ENCODE measurements at places on chromosomes 12 and 14.
A peak's percentile ranks its signal among the peaks of the same experiment; 100 is the strongest.

DNA sequence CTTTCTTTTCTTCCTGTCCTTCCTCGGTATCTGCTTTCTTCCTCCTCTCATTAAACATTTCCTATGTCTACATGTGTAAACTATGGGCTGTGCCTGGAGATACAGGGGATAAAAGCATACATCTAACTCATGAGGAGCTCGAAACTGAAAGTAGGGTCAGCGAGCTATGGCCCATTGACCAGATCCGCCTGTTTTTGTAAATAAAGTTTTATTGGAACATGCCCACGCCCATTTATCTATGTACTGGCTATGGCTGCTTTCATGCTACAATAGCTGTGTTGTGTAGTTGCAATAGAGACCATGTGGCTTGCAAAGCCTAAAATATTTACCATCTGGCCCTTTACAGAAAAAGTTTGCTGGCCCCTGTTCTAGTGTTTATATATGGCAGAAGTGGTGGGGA, 500.8 kb upstream of the GARIN6 start:
- H3K4me1 ChIP-seq: no peaks in the 10 kb centered on the region
- H3K4me3 ChIP-seq: no peak overlapping the region
- no peak overlapping the region for H3K27ac ChIP-seq
- no peak for DNase-seq

DNA sequence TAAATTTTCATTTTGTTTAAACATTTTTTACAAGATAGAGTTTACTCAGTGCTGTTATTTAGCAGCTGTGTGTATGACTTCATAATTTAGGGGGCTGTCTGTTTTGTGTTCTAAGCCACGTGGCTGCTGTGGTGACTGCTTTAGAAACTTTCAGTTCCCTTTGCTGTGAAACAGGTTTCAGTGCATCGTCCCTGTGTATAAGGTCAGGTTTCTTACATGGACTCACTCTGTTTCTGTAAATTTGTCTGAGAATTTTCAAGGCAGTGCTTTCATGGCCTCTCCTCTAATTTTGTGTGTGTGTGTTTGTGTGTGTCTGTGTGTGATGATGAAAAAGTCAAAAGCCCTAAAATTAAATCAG, 32.4 kb downstream of the BICD1 start:
- peaks cover 6% of the 10 kb centered on the region for H3K4me1 ChIP-seq
- H3K36me3 ChIP-seq: no peaks in the 10 kb centered on the region
- H3K4me3 ChIP-seq: peak overlapping the region; percentile 35
- no peaks in the 10 kb centered on the region for H3K27me3 ChIP-seq

DNA sequence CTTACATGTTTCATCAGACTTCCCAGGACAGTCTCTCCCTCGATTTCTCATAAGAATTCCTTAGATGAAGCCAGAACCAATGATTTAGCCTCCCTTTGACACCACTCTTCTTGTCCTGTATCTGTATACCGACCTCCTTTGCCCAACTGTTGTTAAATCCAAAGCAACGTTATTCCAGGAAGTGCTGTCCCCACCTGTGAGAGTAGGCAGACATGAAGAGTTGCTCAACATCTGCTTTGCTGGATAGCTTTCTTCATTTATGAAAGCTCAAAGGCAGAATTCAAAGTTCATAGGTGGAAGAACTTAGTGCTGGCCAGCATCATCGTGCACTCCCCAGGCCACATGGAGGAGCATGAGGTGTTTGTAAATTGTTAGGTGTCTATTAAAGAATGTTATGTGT, 55.6 kb downstream of the GTF2A1 start:
- H3K27ac ChIP-seq: no peak overlapping the region
- no peaks in the 10 kb centered on the region for H3K27me3 ChIP-seq
- DNase-seq: no peak
- no peak overlapping the region for H3K4me3 ChIP-seq
- no peaks in the 10 kb centered on the region for H3K4me1 ChIP-seq

GRCh38 chr12:3101309-3102024, 24.3 kb downstream of the TSPAN9 start:
- peak overlapping the region; percentile 26 for H3K27ac ChIP-seq
- H3K4me1 ChIP-seq: no peaks in the 10 kb centered on the region
- no peaks in the 10 kb centered on the region for H3K36me3 ChIP-seq
- no peak overlapping the region for H3K4me3 ChIP-seq

DNA sequence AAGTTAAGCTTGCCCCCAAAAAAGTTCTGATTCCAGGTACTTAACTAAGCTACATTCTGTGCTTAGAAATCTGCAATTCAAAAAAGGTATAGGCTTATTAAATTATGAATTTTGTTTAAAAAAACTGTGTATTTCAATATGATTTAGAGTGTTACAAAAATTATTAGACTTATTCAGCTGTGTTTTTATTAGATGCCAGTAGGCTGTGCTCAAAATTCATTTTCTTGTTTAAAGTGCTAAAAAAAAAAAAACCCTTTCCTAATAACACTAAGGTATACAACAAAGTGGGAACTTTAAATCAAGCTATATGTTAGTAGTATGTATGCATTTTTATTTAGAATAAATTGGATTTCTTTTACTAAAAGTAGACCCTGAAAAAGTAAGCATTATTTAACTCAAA, 25.0 kb downstream of the LRRC9 start:
- no peaks in the 10 kb centered on the region for H3K4me1 ChIP-seq
- H3K27me3 ChIP-seq: no peaks in the 10 kb centered on the region
- no peak for DNase-seq
- H3K4me3 ChIP-seq: no peak overlapping the region
- H3K36me3 ChIP-seq: no peaks in the 10 kb centered on the region

GRCh38 chr14:35147186-35147585, 24.8 kb downstream of the PRORP start:
- H3K36me3 ChIP-seq: no peaks in the 10 kb centered on the region
- no peaks in the 10 kb centered on the region for H3K4me1 ChIP-seq
- no peak overlapping the region for H3K4me3 ChIP-seq
- no peak overlapping the region for H3K27ac ChIP-seq

DNA sequence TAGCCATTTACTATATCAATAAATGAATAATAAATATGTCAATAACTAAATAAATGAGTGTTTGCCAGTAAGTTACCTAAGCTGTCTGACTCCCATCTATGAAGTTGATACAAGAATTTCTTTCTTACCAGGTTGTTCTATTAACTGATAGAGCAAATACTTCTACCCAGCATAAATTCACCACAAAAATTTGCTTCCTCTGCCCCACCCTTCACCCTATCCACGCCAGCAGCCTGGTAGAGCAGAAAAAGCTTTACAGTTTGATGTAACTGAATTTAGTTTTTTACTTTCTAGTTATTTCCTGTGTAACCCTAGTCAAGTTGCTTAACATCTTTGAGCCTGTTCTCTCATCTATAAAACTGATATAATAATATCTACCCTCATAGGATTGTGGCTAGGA, 94.9 kb upstream of the SLC16A7 start:
- no peak overlapping the region for H3K27ac ChIP-seq
- DNase-seq: no peak
- no peaks in the 10 kb centered on the region for H3K27me3 ChIP-seq

- H3K36me3 ChIP-seq: no peaks in the 10 kb centered on the region
- H3K27me3 ChIP-seq: no peaks in the 10 kb centered on the region
- no peak overlapping the region for H3K27ac ChIP-seq
- DNase-seq: no peak
Measured at GRCh38 chr14:89491711-89492381, 74.8 kb upstream of the FOXN3 start.

Measured in right atrium auricular region (tissue), 2 donors.